ENCODE measurements at places on chromosomes 16 and 17. TPM values are rescaled to one million over a fixed set of nuclear protein-coding genes. Genes with fewer than 3 reads are reported as not detected.

- DNase-seq, result no peak
These were observed 25.1 kb downstream of the TBX4 start for GRCh38 chr17:61477204-61477834.

Gene OR3A3
- not detected for total RNA-seq

GRCh38 chr17:78105551-78105950 is 23.0 kb downstream of the TMC6 start:
- no peak for DNase-seq

Gene CCDC102A
- 25.7 TPM for total RNA-seq

Gene SLC2A4
- total RNA-seq, result not detected

- DNase-seq, result no peak
These were observed 424 bp downstream of the YBX2 start for GRCh38 chr17:7293816-7294613.

GRCh38 chr16:12458591-12459358 is 344.9 kb downstream of the CPPED1 start:
- DNase-seq, result no peak

GRCh38 chr16:8986111-8986510 is 22.4 kb upstream of the USP7 start:
- no peak for DNase-seq

DNA sequence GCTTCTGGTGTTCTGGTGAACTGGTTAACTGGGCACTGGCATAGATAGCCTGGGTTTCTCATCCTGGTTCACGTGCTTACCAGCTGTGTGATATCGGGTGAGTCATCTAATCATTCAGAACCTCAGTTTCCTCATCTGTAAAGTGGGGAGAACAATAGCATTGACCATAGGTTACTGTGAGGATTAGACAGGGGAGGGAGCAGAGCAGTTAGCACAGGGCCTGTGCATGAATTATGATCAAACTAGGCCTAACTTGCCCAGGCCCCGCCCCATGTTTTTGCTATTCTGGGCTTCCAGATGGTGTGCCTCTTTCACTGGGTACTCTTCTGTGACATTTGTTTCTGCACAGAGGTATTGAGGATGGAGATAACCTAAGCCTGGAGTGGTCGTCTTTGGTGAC is 4.6 kb upstream of the KLHL36 start:
- peak; percentile 66 for DNase-seq

DNA sequence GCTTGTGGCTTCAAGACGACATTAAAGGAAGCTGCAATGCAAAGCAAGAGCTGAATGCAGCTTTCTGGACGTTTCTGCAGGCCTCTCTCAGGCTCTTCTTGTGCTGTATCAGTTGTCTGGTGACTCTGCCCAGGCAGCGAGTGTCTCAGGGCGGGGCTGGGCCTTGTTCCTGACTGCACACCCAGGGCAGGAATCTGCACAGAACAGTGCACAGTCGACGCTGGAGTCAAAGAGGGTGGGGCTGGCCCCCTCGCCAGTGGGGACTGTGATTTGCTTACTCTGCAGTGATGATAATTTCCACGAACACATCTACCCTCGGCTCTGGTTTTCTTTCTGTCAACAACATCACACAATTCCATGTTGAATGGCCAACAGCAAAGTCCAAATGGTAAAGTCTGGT is 60.7 kb downstream of the IRF8 start:
- no peak for DNase-seq

DNA sequence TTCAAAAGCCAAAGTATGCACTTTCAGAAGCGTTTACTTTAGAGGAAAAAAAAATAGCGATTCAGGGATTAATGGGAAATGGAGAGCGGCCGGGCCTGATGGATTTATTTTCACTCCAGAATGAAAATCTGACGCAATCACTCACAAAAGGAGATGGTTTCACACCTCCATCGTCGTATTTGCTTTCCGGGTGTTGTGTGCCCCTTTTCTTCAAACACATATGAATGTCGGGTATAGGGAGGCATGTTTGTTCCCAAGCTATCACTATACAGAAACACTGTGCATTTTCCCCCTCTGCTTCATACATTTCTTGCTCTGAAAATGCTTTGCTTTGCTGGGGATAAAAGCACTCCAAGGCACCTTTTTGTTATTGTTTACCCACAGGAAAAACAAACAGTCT is 562.2 kb upstream of the ZFHX3 start:
- no peak for DNase-seq

DNA sequence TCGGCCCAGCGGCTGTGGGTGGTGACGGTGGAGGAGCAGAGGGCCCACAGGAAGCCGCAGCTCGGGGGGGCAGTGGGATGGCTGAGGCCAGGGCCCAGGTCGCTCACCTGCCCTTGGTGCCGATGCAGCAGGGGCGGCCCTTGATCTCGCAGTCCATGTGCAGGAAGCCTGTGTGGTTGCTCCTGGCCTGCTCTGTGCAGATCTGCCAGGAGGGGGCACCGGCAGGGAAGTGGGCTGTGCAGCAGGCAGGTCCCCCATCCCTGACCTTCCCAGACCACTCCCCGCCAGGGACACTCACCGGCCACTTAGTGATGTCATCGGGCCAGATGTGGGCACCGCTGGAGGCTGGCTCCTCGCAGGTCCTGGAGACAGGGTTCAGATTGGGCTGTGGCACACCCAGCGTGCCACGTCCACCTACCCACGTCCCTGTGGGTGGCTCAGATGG is 6.2 kb downstream of the AANAT start:
- DNase-seq, result no peak

DNA sequence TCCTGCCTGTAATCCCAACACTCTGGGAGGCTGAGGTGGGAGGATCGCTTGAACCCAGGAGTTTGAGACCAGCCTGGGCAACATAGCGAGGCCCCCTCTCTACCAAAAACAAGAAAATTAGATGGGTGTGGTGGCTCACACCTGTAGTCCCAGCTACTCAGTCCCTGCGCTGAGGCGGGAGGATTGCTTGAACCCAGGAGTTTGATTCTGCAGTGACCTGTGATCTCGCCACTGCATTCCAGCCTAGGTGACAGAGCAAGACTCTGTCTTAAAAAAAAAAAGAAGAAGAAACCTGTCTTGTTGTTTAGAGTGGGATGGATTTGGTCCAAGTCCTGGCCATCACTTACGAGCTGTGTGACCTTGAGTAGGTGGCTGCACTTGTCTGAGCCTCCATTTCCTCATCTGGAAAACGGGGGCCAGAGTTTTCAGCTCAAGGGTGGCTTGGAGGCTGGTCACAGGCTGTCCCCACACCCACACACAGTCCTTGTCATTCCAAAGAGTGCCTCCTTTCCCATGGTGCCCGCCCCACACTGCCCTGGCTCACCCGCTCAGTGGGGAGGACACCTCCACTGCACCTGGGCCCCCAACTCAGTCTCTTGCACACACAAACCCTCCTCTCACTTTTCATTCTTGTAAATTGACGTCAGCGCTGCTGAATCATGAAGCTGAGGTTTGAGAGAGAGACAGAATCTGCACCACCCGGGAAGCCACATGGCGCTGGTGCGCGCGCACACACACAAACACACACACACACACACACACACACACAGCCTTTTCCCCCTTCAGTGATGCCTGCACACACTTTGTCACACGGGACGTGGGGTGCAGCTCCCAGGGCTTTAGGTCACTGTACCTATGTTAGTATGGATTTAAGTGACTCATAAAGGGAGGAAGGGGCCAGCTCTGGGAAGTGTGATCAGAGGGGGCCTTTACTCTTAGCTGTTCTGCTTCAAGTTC is 4.2 kb downstream of the SOCS1 start:
- peak; percentile 60 for DNase-seq

DNA sequence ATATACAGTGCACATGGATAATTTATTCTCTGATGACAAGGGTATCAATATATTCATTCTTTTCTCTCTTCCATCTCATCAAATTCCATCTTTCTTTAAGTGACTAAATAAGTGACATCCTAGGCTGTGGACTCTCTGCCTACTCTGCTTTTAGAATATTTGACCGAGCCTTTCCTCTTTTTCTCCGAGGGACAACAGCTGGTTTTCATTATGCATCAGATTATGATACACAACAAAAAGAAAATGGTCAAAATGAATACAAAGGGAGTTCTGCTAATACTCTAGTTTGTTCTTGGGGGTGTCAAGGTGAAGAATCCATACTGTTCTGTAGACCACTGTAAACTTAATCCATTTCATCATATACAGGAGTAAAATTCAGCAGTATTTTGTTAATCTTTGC is 942.6 kb downstream of the KCNJ2 start:
- DNase-seq, result no peak

Gene CHD9NB
- total RNA-seq, result not detected

DNA sequence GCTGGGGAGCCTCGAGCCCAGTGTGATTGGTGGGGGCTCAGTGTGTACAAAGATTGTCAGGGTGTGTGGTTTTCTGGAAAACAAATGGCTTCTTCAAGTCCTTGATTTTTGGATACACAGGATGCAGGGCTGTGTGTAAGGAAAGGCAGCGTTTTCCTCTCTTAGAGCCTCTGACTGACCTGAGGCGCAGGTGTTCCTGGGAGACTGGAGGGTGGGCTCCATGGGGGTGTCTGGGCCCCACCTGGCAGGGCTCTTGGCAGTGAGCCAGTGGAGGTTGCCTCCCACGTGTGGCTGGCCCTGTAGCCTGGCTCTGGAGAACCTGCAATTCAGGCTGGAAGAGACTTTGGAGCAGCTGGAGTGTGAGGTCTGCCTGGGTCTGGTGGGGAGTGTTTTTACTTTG is 5.0 kb downstream of the FOXK2 start:
- DNase-seq, result no peak

Gene SLC39A11
- total RNA-seq, result 69.7 TPM

Gene STX1B
- total RNA-seq, result 0.11 TPM

- DNase-seq, result no peak
These were observed 36.8 kb downstream of the CPD start for GRCh38 chr17:30415491-30415890.

Gene GJD3
- total RNA-seq, result not detected

Data from Karpas-422 (cell line).